ENCODE measurements at places on chromosomes 4 and X.

DNA sequence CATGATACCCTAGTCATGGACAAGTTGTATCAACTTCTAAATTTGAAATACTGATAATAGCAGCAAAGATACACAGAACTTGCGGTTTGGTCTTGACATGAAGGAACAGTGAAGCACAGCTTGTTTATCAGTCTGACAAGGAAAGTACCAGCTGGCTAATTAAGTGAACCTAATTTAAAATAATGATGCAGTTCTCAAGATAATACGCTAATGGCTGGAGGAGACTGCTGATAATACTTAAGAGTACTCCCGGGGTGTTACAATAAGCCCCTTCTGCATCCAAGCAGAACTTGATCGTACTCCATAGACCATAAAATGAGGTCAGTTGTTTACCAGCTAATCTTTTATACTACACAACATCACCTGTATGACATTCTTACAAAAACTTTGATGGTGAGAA is 697.5 kb downstream of the FSTL5 start:
- no peak for DNase-seq

DNA sequence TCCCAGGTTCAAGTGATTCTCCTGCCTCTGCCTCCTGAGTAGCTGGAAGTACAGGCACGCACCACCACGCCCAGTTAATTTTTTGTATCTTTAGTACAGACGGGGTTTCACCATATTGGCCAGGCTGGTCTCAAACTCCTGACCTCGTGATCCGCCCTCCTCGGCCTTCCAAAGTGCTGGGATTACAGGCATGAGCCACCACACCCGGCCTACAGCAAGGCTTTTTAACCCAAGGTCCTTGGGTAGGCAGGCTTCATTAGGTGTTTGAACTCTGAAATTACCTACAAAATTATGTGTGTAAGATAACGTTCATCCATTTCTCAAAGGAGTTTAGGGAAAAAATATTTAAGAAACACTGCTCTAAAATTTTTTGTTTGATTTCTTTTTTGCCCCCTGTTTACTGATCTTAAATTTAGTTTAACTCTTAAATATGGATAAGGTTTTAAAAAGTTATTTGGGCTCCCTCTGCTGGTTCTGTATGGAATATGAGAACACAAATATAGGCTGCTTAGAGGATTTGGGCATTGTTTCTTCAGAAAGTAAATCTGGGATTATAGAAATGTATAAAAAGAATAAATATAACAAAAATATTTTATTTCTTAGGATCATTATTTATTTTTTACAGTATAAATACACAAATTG is 92.8 kb downstream of the CBR4 start:
- no peak for DNase-seq

GRCh38 chrX:123665197-123665596 is 67.7 kb downstream of the THOC2 start:
- no peak for DNase-seq

- no peak for DNase-seq
Observed at GRCh38 chr4:51880016-51880915, 37.3 kb downstream of the DCUN1D4 start.

DNA sequence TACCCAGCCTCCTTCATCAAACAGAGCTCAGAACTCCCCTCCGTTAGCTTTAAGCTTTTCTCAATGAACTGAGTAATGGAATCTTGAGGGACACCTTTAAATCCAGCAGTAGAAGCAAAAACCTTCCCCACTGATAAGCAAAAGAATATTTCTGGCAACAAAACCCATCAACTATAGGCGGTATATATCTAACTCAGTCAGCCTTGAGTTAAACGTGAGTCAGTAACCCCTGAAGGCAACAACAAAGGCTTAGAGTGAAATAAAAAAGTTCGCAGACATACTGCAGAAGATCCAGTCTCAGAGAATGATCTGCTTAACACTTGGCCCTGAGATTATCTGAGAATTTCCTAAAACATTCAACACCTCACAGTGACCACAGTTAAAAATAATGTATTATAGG is 77.2 kb downstream of the DMD start:
- DNase-seq = no peak

- no peak for DNase-seq
Observed at GRCh38 chrX:18995221-18995620, 11.3 kb upstream of the PHKA2 start.

DNA sequence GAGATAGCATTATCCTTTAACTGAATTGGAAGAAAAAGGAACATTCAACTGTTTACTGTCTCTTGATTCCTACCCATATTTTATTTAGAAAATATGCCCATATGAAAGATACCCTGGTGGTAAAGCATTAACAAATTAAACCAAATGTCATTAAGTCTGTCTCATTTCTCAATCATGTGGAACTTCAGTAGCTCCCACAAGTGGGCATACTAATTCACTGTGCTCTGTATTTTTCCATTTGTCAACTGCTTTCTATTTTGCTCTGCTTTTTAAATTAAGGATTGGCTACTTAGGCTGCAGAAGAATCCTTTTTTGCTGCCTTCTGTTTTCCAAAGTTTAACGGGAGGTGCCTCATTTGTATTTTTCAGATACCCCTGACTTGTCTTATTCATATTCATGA is 77.2 kb downstream of the DDIT4L start:
- DNase-seq = no peak

DNA sequence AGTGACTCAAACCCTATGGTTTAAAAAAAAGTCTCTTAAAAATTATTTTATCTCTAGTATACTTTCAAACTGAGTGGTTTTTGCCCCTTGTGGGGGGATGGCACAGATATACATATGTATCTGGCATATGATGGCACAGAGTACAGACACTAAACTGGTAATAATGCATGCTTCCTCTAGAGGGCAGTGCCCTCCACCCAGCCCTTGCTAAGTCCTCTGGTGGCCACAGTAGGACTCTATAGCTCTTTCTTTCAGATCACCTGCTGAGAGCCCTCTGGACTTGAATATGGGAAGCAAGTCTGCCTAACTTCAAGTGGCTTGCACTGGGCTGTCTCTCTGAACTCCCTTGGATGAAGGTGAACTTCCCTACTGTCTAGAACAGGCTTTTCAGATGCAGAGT is 66.3 kb downstream of the TSPAN7 start:
- no peak for DNase-seq

DNA sequence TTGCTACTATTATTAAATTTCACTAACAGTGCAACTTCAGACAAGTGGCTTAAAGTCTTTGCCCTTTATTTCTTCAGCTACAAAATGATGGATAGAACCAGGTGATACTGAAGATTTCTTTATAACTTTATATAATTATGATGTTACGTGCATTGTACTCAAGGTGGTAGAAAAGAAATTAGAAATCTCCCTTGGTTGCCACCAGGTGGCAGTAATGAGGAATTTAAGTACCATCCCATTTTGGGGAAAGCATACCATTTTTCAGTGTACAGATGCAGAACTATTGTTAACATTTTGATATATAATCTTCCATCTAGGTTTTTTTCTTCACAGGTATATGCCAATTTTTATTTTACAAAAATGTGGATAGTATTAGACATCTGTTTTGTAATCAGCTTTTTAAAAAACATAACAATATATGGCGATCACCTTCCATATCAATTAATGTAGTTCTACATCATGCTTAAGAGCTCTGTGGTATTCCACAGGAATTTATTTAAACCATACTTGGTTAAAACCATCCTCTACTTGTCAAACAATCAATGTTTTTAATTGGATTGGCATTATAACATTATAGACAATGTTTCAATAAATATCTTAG is 37.7 kb upstream of the RAB33B start:
- no peak for DNase-seq

- DNase-seq = no peak
Observed at GRCh38 chr4:156832886-156833285, 138.7 kb downstream of the PDGFC start.

- DNase-seq = no peak
Observed at GRCh38 chrX:23864742-23865326, 42.9 kb downstream of the APOO start.

DNA sequence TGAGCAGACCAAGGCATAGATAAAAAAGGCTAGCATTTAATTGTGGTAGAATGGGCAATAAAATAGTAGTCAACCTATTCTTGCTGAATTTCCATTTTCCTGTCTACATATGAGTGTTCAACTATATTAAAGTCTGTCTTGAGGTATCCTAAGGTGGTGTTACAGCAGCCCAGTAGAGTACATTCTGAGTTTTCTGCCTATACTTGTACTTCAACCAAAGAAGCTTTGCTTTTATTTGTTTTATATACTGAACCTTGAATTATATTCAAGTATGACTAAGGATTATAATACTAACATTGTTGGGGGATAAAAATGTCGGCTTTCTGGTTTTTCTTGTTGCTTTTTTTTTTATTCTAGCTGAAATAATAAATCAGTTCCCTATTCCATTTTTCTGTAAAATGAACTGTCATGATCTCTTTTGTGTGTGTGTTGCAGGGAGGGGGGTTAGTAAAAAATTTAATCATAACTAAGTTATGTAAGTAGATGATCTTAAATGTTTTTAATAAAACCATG is 106.7 kb downstream of the PDLIM5 start:
- no peak for DNase-seq

DNA sequence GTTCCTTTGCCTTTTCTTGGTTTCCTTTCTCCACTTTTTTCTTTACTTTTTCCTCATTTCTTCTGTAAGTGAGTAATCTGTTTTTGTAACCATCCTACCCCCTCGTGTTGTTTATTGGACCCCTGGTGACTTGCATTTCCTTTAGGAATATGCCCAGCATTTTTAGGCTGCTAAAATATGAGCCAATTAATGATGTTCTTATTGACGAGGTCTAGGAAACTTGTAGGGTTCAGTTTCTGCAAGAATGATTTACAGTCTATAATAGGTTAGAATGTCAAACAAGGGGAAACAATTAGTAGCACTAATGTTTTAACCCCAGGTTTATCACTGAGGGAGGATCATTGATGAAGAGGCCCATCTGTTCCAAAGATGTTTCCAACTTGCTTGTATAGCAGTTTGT is 79.0 kb downstream of the CPE start:
- DNase-seq = no peak

DNA sequence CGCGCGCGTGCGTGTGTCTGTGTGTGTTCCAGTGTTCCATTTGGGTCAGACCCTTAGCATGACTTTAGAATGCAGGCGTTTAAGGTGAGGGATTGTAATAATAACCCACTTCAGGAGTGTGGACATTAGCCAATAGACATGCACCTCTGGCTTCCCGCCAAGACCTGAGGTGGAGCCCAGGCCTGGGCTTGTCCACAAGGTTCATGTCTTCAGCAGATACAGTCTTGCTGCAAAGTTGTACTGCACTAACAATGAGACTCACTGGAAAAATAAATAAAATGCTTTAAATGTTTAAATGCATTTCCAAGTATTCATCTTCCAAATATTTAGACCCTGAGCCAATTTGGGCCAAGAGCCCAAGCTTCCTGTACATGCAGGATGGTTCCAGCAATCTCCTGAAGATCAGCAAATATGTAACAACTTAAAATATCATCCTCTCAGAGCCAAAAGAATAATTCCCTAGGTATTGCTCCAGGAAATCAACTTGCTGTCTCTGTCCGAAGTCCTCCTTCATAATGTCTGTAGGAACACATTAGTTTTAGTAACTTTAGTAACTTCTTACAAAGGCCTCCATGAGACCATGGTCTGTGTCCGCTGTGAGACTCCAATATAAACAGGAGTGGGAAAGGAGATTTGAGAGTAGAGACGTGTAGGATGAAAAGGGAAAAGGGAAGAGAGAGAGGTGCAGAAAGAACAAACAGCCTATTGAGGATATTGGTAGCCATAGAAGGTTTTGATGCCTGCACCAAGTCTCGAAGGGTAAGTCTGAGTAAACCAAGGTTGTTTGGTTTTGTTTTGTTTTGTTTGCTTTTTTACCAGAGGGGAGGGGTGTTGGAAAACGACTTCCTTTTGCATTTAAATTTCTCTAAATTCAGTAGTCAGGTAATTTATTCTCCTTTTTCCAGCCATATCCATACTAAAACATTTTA is 98.5 kb upstream of the KLF3 start:
- no peak for DNase-seq

DNA sequence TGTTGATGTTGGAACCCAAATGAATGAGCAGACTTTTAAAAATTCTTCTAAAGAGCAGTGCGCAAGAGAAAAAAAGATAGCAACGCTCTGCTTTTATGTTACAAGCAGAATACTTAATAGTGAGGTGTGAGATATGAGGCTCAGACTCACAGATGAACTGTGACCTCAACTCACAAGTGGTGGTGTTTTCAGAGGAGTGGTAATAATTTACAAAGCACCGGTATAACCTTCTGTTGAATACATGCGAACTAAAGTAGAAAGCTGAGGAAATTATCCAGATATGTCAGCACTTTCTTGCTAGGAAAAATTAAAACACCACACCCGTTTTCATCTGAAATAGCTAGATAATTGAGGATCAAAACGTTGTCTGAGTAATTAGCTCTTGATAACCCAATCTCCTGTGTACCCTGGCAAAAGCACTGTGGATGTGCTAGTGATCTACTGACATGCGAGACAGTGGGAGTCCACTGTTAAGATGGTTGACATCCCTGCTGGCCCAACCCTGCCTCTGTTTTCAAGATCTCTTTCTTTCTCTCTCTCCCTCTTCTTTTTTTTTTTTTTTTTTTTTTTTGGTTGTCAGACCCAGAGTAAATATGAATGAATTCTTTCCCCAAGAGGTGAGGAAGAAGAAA is 6.9 kb upstream of the TLL1 start:
- DNase-seq = no peak

- DNase-seq = no peak
Observed at GRCh38 chrX:114272096-114272686, 311.7 kb upstream of the HTR2C start.

GRCh38 chrX:116239944-116240840 is 69.6 kb downstream of the AGTR2 start:
- no peak for DNase-seq

GRCh38 chrX:97030463-97030862 is 146.8 kb downstream of the RPA4 start:
- DNase-seq = no peak
